ENCODE measurements at places on chromosomes 13 and 19.

GRCh38 chr13:34776390-34776981 lies 165.6 kb upstream of the NBEA start:
- DNase-seq, result no peak

DNA sequence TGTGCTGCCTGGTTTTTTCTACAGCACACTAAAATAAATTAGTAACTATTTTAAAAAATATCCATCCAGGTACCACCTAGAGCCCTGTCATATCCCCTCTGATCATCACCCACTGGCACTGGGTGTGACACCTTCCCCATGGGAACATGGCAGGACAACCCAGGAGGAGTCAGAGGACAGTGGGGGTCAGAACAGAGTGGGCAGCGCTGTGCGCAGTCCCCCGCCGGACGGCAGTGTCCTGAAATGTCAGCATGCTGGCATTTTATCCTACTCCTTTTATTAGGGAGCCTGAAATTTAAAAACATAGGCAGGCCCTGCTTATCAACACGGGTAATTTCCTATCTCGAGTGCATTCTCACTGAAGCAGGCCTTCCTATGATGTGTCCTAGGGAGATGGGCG lies 42.1 kb upstream of the GAS6 start:
- no peak for DNase-seq

GRCh38 chr13:36214163-36214921 lies at the start of gene SOHLH2:
Gene SOHLH2, minus strand, starts transcription at chr13:36214556. Its CDS starts 30 bp downstream, at chr13:36214526.
- no peak for DNase-seq

DNA sequence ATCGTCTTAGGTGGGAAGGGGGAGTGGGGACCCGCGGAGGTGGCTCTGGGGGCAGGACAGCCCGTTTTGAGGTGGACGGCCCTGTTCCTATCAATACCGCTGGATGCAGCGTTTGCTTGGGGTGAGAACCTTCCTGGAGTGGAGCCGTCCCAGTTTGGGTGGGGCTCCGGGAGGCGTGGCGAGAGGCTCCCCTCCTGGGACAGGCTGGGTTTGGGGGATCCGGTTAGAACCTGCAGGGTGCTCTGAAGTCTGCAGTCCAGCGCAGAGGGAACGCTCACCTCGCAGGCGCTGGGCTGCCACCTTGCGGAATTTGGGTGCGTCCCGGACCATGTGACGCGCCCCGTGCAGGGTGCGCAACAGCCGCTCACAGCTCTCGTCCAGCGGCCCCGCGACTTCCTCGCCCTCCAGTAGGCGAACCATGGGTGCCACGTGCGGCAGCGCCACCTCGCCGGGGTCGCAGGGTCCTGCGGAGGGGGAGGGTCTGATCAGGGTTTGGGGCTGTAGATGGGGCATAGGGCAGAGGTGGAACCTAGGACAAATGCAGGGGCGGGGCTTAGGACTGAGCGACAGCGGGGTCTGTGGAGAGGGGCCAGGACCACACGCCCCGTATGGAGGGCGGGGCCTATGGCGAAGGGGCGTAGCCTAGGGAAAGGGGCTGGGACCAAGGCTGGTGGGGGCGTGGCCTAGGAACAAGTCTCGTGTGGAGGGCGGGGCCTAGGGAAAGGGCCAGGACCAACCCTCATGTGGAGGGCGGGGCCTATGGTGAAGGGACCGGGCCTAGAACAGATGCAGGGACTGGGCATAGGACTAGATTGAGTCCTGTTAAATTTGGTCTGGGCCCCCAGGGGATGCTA lies 13.8 kb downstream of the SH2D3A start:
- no peak for DNase-seq

GRCh38 chr13:26780411-26780810 lies 19.8 kb upstream of the GPR12 start:
- DNase-seq, result no peak

DNA sequence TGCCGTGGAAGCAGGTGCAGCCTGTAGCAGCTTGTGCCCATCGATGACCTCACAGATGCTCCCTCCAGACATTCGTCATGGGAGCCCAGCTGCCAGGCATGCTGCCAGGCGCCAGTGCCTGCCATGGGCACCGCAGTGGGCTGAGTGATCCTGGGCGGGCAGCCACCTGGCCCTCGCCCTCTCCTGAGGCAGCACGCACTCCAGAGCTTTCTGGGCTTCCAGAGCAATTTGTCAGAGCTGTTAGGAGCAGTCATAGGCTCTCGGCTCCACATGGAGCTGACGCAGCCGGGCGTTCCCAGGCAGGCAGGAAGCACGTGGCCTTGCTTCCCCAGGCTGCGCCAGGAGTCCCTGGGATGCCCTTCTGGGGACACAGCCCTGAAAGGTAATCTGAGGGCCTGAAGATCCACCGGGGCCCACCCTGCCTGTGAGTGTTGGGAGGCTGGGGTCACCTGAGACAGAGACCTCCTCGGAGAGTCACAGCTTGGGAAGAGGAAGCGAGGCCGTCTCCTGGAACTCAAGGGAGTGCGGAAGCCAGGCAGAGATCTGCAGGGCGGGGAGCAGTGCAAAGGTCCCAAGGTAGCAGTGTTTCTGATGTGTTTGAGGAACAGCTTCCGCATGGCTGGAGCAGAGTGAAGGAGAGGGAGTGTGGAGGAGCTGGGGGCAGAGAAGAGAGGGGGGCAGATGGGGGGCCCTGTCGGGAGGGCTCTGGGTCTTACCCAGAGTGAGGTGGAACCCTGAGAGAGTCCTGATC lies 50.6 kb downstream of the DPF1 start:
- DNase-seq, result peak; percentile 87

DNA sequence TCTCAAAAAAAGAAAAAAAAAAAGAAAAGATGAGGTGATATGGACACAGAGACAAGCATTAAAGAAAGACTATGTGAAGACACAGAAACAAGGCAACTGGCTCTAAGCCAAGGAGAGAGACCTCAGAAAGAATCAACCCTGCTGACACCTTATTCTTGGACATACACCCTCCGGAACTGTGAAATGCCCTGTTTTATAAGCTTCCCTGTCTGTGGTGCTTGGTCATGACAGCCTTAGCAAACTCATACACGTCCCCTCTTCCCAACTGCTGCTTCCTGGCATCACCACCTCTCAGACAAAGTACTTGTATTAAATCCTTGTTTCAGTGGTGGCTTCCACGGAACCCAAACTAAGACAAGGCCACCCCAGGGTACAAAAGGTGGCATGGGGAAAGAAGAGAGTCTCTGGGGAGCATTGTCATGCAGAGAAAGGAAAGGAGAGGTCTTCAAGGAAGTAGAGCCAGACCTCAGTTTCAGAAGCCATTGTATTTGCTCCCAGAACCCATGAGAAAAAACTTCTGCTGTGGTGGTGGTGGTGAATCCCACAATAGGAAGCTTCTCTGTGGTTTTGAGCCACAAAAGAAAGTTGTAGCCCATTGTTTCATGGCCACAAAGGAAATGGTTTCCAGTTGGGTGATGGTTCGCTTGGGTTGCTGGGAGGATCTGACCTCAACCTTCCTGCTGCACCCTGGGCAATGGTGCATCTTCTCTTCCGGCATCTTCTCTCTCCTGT lies 16.3 kb upstream of the TSPAN16 start:
- DNase-seq, result no peak

DNA sequence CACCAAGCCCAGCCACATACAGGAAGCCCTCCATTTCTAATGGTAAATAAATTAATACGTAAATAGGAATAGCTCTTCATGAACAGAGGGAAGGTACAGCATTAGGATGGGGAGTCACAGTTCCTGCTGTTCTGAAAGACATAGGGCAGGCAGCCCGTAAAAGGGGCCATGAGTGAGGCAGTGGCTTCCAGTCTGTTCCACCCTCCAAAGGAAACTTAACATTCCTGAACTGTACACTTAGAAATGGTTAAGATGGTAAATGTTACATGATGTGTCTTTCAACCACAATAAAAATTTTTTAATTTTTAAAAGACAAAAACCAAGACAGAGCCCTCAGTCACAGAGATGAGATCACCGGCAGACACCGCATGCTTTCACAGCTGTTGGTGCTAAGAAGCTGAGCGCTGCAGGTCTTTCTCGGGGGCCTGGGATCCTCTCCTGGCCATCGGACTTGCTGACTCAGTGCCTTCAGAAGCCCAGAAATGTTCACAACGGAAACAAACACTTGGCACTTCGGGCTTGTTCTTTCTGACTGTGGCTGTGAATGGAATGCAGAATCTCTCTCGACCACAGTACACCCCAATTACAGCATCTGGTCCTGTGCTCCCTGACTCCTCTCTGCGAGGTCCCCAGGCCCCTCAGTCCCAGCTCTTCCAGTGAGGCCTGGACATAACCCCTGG lies 36.4 kb downstream of the EPS15L1 start:
- peak; percentile 23 for DNase-seq

GRCh38 chr19:45636902-45637301 lies 2.3 kb downstream of the EML2 start:
- DNase-seq, result no peak

- DNase-seq, result no peak
Measured at GRCh38 chr19:17497149-17497798, 14.2 kb upstream of the PGLS start.

GRCh38 chr13:24618011-24618955 lies 61.9 kb upstream of the ATP12A start:
- no peak for DNase-seq

GRCh38 chr13:91894316-91894715 lies 495.9 kb downstream of the GPC5 start:
- no peak for DNase-seq
